ENCODE measurements at places on chromosomes 16 and 17.

GRCh38 chr16:88016964-88017363, 65.7 kb downstream of the BANP start:
- no peak for DNase-seq

DNA sequence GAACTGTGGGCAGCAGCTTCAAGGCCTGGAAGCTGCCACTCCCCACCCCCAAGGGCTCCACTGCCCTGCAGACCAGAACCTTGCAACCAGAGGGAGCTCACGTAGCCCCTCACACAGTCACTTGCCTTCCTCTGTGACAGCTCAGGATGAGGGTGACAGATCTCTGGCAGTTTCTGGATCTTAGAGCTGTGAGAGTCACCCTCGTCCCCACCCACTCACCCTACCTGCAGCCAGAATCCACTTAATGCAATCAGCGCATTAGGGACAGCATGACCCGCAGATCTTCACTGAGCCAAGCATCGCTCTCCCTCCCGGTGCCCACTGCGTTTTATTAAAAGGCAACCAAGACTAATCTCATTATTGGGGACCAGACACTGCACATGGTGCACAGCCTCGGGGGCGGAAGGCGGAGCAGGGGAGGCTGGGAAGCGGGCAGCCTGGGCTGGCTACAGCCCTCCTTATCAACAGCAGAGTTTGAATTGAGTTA, 3.5 kb downstream of the CYB561 start:
- no peak for DNase-seq

DNA sequence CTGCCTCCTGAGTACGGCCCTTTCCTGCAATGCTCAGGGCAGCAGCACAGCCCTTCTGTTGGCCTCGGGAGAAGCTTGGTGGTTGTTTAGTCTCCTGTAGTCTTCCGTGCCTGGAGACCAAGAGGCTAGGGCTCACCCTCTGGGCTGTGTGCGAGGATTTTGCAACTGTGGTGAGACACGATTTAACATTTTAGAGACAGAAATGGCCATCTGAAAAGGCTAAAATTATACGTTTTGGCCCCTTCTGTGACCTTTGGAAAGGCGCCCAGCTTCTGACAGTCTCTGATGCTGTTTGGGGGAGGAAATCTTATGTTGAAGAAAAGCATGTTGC, 33.1 kb downstream of the FOXL1 start:
- no peak for DNase-seq

GRCh38 chr16:85707528-85708095, 18.9 kb upstream of the GINS2 start:
- no peak for DNase-seq

DNA sequence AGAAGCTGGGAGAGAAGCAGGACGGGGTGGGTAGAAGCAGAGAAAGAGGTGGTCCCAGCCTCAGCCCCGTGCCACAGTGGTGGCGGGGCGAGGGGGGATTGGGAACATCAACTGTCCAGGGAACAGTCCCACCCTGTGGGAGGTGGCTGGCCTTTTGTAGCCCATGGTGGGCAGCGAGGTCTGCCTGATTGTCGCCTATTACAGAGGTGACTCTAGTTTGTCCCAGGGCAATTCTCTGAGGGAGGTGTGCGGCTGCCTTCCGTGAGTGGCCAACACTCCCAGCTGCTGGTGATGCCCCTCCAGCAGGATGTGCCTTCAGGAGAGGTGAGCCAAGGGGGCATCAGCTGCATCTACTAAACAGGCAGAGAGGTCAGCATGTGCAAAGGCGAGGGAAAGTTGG, 5.0 kb upstream of the BRD7 start:
- DNase-seq = no peak

Measured in effector CD4-positive, alpha-beta T cell (primary cell).